ENCODE measurements at places on chromosomes 4 and X.

GRCh38 chrX:44063606-44064005, 90.4 kb upstream of the NDP start:
- no peak for DNase-seq

- no peak for DNase-seq
Measured at GRCh38 chrX:49040376-49040955, 2.7 kb downstream of the TFE3 start.

- DNase-seq: no peak
Measured at GRCh38 chr4:85761803-85762528, 287.0 kb downstream of the ARHGAP24 start.

DNA sequence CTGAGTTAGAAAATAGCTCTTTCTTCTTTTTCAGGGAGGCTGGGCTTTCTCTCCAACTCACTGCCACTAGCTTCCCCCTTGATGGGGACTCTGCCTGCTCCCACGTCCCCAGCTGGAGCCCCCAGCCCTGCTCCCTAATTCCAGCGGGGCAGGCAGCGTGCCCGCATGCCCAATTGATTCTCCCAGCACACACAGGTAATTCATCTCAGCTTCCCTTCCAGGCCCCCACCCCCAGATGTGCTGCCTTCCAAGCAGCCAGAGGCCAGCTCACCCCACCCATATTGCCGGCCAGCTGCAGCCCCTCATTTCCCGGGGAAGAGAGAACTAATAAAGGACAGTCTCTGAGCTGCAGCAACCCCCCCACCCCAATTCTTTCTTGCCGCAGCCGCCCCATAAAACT, 69.8 kb downstream of the EFNB1 start:
- DNase-seq: no peak

DNA sequence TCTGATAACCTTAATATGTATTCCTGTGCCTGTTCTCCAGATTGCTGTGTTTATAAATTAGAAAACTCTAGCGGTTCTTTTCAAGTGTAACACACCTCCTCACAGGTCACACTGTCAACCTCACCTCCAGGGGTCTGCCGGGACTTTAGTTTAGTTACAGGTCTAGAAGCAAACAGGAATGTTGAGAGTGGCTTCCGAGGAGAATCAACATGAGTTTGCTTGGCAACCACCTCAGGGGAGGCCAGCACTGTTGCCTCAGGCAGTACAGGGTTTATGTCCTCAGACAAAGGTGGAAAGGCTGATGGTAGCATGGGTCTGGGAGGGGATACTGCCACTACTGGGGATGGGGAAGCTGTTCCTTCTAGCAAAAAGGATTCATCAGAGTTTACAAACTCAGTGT, 438.0 kb downstream of the DTHD1 start:
- DNase-seq: no peak

GRCh38 chr4:25750874-25751273, 95.2 kb downstream of the SLC34A2 start:
- no peak for DNase-seq

- no peak for DNase-seq
Measured at GRCh38 chr4:82681754-82682153, 116.8 kb downstream of the SCD5 start.

GRCh38 chr4:123867910-123868587, 471.5 kb downstream of the SPRY1 start:
- no peak for DNase-seq

DNA sequence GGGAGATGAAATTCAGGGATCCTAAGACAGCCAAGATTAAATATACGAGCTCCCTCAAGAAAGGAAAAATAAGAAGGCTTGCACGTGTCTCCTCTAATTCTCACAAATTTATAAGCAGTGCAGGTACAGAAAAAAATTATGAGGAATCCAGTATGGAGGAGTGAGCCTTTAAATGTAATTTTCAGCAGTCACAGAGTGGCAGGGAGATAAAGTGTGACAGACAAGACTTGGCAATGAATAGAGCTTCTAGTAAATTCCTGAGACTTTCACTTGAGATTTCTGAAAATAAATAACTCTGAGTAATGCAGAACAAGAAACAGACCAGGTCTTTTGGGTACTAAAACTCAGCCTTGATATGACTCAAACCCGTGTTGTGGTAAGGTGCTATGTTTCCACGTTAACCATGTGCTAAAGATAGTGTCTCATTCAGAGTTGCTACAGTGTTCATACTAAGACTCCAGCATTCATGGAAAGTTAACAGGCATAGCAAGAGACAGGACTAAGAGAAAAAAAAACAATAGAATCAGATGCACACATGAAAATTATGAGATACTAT, 119.8 kb downstream of the SPOCK3 start:
- no peak for DNase-seq

DNA sequence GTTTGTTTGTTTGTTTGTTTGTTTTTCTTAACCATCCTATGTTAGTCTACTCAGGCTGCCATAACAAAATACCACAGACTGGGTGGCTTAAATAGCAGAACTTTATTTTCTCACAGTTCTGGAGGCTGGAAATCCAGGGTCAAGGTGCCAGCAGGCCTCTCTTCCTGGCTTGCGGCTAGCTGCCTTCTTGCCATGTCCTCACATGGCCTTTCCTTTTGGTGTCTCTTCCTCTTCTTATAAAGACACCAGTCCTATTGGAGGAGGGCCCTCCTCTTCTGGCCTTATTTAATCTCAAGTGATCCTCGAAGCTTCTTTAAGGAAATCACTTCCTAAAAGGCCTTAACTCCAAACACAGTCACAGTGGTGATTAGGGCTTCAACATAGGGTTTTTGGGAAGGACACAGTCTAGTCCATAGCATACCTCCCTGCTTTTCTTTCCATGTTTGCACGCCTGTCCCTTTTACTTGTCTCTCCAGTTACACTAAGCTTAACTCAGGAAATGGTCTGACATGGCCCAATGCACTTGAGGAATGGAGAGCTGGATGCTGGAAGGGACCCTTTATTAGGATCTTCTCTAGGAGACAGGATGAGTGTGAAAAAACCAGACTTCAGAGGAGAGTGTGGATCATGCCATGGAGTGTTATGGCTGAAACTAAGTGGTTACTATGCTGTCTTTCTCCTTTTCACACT, 36.0 kb upstream of the MGST2 start:
- no peak for DNase-seq

- DNase-seq: no peak
Measured at GRCh38 chrX:19513383-19513782, 1.9 kb downstream of the MAP3K15 start.

DNA sequence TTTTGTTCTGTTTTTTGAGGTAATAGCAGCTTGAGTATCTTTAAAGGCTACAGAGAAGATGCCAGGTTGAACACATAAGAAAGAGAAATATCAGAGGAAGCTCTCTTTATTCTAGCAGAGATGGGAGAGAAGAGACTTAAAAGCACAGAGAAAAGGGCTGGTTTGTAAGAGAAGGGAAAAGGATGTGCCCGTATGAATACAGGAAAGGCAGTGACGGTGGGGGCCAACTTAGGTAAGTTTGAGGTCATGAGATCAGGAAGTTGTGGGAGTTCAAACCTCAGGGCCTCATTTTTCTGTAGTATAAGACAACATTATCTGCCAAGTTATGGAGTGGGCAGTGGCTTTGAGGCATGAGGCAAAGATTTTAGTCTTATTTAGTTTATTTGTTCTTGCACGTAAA, 121.3 kb upstream of the S100G start:
- no peak for DNase-seq

- DNase-seq: no peak
Measured at GRCh38 chr4:113943863-113944262, 35.6 kb downstream of the ARSJ start.

GRCh38 chrX:5672099-5672498, 556.6 kb downstream of the NLGN4X start:
- DNase-seq: no peak

DNA sequence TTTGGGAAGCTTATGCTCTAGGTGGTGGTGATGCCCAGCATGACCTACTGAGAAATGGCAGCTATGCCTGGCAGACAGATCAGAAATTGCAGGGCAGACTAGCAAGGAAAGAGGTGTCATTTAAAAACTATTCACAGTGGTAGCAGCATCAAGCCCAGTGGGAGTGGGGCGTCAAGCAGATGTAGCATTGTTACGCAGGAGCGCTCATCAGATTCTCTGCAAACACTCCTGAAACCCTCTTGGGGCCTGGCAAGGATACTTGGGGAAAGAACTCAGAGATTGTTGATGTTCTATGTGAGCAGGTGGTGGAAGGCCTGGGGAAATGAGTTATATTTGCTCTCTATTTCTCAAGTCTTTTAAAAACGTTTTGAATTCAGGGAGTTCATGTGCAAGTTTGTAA, 437.6 kb downstream of the RAPGEF2 start:
- DNase-seq: no peak

GRCh38 chrX:47228550-47229270, 4.1 kb upstream of the USP11 start:
- no peak for DNase-seq

- no peak for DNase-seq
Measured at GRCh38 chr4:1973218-1973617, 35.6 kb downstream of the NELFA start.

DNA sequence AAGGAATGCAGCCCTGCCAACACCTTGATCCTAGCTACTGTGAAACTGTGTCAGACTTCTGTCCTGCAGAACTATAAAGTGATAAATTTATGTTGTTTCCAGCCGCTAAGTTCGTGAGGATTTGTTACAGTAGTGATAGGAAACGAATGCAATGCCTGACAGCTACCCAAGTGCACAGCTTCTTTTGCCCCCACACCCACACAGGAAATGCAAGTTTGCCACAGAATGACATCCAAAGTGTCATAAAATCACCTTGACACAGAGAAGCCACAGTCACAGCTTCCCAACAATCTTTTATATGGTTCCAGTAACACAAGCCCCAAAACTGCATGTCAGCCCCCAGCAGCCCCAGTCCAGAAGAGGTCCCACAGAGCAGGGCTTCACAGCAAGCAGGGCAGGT, 216.9 kb upstream of the S100G start:
- DNase-seq: no peak

DNA sequence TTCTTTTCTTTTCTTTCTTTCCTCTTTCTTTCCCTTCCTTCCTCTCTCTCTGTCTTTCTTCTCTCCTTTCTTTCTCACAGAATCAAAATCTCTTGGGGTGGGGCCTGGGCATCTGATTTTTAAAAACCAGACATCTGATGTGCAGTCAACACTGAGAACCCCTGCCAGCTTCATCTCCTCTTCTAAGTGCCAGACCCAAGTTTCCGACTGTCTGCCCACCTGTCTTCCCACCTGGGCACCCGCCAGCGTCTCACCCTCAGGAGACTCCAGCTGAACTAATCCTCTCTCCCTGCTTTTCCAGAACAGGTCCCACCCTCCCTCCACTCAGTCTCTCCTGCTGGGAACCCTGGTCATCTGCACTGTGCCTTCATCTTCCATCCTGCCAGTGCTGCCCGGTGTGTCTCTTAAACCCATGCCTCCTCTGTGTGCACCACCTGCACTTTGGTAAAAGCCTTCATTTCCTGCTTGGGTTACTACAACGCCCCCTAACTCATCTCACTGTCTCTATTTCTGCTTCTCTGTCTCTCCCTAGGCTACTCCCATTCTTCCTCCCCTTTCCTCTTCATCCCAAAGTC, 2.8 kb downstream of the SOD3 start:
- DNase-seq: no peak

DNA sequence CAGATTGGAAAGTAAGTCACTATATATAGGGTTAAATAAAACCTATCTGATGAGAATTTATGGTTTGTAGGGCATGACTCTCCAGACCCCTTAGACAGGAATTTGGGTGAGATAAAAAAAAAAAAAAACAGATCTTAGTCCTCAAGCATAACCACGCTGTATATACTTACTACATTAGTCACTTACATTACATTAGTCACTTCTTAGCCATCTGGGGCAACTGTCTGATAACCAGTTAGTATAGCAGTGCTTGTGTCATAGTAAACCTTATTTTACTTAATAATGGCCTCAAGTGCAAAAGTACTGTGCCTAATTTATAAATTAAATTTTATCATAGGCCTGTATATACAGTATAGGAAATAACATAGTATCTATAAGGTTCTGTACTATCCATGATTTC, 60.2 kb upstream of the RPS6KA6 start:
- DNase-seq: no peak
